ENCODE measurements at places on chromosomes 5 and 9.

DNA sequence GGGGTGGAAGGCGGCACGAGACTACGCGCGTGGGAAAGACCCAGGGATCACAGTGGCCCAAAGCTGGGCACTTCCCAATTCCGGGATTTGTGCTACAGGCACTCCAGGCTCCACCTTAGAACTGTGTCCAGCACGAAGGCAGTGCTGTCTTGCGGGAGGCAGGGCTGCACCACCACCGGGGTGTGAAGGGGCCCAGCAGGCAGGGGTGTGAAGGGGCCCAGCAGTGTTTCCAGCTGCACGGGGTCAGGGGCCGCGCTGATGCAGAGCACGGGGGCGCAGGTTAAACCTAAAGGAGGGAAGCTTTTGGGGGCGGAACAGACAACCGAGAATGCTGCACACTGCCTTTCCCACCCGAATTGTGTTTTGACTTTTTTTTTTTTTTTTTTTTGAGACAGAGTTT, 1.1 kb upstream of the PDCD6 start:
- H3K4me3 ChIP-seq: peak overlapping the region; percentile 81
- peaks cover 2% of the 10 kb centered on the region for H3K27me3 ChIP-seq
- H3K4me1 ChIP-seq: peaks cover 5% of the 10 kb centered on the region
- H3K36me3 ChIP-seq: no peaks in the 10 kb centered on the region
- no peak overlapping the region for H3K27ac ChIP-seq
- no peak for DNase-seq

DNA sequence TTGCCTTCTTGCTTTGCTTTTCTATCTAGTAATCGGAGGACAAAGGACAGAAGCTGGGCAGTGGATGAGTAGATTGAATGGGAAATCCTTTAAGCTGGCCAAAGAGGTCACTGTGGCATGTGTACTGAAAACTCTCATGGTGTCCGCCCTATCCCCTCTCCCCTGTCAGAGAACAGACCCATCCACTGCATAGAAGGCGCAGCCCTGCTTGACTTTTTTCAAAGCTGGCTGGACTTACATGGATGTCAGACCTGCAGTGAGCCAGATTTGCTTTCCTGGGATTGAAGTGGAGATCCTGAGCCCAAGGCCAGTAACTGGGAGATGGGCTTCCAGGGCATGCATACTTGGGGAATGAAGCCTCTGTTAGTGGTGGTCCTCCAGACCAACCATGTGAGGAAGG, 329.5 kb downstream of the TRPM3 start:
- peaks cover 11% of the 10 kb centered on the region for H3K4me1 ChIP-seq
- H3K36me3 ChIP-seq: no peaks in the 10 kb centered on the region
- no peak overlapping the region for H3K4me3 ChIP-seq
- H3K27me3 ChIP-seq: peaks cover 3% of the 10 kb centered on the region
- DNase-seq: no peak
- H3K27ac ChIP-seq: no peak overlapping the region

GRCh38 chr5:93915142-93915553, 173.7 kb upstream of the POU5F2 start:
- H3K36me3 ChIP-seq: no peaks in the 10 kb centered on the region
- H3K27ac ChIP-seq: no peak overlapping the region
- peaks cover 5% of the 10 kb centered on the region for H3K4me1 ChIP-seq
- no peak overlapping the region for H3K4me3 ChIP-seq

GRCh38 chr9:115285836-115286235, 167.9 kb upstream of the TNC start:
- no peaks in the 10 kb centered on the region for H3K4me1 ChIP-seq
- H3K36me3 ChIP-seq: no peaks in the 10 kb centered on the region
- no peak overlapping the region for H3K27ac ChIP-seq
- no peak for DNase-seq
- no peaks in the 10 kb centered on the region for H3K27me3 ChIP-seq
- H3K4me3 ChIP-seq: no peak overlapping the region

- H3K36me3 ChIP-seq: no peaks in the 10 kb centered on the region
- H3K4me1 ChIP-seq: peaks cover 2% of the 10 kb centered on the region
- no peak overlapping the region for H3K27ac ChIP-seq
- DNase-seq: no peak
- H3K4me3 ChIP-seq: no peak overlapping the region
These were observed 38.2 kb downstream of the MED10 start for GRCh38 chr5:6340100-6340499.

- H3K4me3 ChIP-seq: no peak overlapping the region
- no peaks in the 10 kb centered on the region for H3K27me3 ChIP-seq
- H3K4me1 ChIP-seq: peaks cover 6% of the 10 kb centered on the region
- no peak for DNase-seq
These were observed 49.8 kb downstream of the NR6A1 start for GRCh38 chr9:124721109-124721906.
